ENCODE measurements at places on chromosomes 4 and X.

DNA sequence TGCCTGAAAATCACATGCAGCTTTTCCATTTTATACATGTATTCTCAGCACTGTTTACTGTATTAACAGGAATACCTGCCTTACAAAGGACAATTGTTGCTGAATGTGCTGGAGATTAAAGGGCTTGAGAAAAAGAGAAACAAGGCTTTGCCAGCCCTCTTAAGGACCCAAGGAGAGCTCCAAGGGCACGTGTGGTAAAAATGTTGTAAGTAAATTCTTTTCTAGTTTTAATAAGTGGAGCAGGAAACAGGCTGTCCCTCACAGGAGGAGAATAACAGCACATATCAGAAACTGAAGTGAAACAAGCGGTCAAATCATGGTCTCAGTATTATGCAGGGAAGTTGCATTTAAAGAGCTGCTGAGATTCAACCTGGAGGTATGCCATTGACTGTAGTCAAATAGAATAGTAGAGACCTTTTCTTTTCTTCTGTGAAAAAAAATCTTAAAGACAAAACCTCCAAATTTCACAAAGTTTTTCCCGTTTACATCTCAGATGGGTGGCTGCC is 18.5 kb downstream of the IGFBP7 start:
- DNase-seq: no peak

DNA sequence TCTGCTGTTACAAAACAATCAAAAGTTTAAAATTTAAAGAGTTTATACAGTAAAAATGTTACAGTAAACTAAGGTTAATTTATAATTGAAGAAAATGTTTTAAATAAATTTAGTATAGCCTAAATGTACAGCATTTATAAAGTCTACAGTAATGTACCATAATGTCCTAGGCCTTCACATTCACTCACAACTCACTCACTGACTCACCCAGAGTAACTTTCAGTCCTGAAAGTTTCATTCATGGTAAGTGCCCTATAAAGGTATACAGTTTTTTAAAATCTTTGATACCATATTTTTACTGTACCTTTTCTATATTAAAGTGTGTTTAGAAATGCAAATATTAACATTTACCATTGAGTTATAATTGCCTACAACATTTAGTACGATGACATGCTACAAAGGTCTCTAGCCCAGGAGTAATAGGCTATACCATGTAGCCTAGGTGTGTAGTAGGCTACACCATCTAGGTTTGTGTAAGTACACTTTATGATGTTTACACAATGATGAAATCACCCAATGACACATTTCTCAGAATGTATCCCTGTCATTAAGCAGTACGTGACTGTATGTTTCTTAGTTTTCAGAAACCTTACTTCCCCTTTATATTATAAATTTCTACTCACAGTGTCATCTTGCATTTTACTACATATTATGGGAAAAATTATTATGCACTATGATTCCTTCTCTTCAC is 320.8 kb downstream of the ADAM29 start:
- no peak for DNase-seq

GRCh38 chrX:46575586-46575985 is 2.0 kb downstream of the CHST7 start:
- no peak for DNase-seq

DNA sequence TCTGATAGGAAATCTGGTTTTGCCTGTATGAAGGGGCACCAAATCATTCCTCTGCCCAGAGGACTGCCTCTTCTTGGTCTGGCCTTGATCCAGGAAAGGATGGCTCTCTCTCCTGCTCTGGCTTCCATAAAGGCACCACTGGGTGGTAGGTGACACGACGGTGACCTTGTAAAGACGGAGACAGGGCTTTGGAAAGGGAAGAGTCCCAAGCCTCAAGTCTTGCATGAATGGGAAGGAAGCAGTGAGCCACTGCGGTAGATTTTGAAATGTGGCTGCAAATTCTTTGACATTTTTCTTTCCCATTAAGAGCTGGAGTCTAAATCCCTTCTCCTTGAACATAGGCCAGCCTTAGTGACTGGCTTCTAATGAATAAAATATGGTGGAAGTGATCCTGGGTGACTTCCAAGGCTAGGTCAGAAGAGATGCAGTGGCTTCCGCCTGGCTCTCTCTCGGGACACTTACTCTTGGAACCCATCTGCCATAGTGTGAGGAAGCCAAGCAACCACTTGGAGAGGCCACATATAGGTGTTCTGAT is 347.4 kb downstream of the BCOR start:
- no peak for DNase-seq

DNA sequence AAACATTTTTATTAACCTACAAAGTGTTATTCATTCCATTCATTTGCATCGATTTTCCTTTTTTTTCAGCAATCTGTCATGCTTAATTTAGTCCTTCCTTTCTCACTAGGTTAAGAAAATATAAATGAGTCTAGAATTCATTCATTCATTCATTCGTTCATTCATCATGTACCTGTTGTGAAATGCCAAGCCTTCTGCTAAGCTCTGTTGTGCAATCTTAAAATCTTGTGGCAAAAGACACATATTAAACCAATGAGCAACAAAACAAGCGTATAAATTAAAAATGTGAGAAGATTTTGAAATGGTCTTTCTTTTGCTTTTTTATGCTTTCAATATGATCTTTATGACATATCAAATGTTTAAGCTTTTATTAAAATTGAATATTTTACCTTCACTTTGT is 88.6 kb upstream of the MAD2L1 start:
- DNase-seq: no peak

DNA sequence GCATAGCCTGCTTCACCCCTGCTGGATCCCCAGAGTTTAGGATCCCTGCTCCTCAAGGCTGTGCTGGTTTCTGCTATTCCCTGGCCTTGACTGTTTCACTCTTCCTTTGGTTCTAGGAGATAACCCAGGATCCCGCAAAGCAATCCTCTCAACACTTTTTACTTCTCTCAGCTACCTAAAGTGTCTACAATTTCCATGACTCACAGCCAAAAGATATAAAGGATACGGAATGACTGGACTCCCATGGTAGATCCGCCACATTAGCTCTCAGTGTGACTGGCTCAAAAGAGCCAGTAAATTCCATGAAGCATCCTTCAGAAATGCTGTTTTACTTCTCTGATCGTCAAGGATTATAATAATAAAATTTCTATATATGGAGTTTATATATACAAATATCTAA is 66.3 kb upstream of the TMEM164 start:
- DNase-seq: no peak

DNA sequence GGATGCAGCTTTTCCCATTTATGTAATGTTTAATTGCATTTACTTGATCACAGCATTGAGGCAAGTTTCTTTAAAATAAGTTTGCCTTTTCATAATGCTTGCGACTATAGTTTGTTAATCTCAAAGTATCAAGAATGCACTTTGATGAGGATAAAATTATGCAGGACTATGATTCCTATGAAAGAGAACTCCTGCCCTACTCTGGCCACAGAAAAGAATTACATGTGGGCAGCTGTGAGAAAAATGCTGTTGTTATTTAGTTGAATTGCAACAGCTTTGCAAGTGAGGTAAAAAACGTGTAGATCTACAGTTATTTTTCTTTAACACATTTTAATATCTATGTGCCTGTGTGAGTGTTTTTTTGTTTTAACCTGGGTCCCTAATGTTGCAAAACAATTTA is 12.5 kb upstream of the OSTC start:
- no peak for DNase-seq

- DNase-seq: no peak
Measured at GRCh38 chr4:181796502-181796901, 446.7 kb upstream of the TENM3 start.

DNA sequence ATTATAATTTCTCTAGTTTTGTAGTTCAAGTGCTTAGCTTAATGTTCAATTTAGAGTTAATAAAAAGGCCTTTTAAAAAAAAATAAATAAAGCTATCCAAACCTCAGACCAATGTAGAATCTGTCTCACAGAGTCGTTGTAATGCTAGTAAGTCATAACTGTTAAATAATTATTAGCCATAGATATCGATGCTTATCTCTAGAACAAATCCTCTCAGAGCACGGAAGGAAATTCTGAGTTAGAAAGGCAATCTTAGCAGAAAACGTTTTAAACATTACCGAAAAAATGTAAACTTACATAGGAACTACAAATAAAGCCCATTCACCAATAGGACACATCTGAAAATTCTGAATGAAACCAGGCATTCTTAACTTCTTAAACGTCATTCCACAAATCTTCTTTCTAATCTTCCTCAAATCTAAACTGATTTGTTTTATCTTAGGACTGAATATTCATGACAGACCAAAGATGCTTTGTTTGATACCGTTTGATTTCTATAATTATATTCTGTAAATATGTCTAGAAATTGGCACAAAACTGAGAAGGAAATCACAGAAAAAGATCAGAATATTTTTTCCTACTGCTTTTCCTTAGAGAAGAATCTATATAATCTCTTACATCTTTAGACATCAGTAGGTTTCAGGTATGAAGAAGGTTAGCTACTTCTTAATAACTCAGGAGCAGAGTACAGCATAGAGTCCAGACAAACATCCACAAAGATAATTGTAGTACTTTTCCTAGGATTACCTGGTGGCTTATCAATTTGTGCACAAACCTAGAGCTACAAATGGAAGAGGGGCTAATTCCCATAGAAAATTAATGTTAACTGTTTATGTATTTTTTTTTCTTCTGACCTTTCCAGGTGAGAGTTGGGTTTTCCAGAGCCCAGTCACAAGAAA is 140.7 kb downstream of the BTC start:
- no peak for DNase-seq

GRCh38 chrX:44105228-44105913 is 132.2 kb upstream of the NDP start:
- DNase-seq: no peak

- no peak for DNase-seq
Measured at GRCh38 chr4:111282035-111282434, 659.2 kb upstream of the PITX2 start.

- DNase-seq: no peak
Measured at GRCh38 chr4:6938237-6938636, 28.6 kb downstream of the TBC1D14 start.

DNA sequence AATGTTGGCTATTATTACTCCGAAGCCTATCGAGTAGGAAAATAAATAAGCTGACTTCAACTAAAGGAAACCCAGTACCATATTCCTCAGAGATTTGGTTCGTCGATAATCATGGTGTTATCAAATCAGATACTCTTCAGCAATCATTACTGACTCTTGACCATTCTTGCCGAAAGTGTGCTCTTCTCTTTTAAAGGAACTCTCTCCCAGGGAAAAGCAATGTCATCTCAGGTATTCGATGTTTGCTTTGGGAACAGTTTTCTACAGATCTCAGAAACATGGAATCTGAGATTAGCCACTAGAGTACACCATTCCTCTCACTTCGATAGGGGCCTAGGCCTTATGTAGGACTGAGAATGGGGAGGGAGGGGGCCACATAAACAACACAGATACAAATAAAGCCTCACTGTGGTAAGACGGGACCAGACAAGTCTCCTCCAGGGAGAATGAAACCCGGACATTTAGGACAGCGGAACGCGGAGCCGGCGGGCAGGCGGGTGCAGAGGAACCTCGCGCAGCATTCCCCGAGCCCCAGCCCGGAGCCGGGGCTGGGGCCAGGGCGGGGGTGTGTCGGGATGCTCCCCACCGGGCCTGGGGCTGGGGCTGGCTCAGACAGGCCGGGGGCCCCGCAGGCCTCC is 581 bp downstream of the DNAJB14 start:
- DNase-seq: no peak

DNA sequence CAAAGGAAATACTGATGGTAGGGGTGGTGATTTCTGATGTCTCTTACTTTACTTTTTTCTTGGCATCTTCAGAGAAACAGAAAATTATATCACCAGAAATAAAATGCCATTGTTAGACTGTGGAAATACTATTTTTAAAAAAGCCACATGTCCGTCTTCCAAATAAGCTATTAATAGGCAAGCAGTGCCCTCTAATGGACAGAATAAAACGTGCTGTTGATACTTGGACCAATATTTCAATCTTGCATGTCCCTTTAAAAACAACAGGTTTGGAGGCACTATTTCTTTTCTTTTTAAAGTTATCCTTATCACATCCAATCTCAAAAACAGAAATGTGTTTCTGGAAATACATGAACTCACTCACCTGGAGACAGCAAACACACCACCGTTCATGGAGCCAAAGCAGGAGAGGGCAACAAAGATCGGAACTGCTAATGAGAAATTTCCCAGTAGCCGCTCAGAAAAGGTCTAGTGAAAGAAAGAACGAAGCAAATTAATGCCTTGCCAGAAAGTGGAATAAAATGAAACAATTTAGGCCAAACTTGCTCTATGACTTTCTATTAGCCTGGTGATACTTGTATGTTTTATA is 59.2 kb downstream of the SLC7A11 start:
- DNase-seq: no peak

GRCh38 chr4:7037425-7037824 is 5.7 kb upstream of the TADA2B start:
- DNase-seq: no peak

DNA sequence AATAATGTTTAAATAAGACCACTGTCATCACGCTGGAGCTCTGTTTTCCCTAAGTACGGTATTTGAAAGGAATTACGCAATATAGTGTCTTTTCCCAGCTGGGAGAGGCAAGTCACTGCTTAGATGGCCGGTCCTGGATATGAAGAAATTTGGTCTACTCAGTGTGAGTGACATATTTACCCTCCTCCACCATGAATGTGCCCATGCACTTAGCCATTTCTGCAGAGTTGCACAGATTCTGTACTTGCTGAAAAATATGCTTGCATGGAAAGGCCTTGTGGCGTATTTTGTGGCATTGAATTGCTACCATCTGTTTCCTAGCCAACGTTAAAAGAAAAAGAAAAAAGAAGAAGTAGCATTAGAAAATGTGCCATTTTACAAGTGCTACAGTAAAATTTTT is 73.1 kb downstream of the ADGRL3 start:
- DNase-seq: no peak

- DNase-seq: no peak
Measured at GRCh38 chr4:42112846-42113245, 39.6 kb downstream of the BEND4 start.

DNA sequence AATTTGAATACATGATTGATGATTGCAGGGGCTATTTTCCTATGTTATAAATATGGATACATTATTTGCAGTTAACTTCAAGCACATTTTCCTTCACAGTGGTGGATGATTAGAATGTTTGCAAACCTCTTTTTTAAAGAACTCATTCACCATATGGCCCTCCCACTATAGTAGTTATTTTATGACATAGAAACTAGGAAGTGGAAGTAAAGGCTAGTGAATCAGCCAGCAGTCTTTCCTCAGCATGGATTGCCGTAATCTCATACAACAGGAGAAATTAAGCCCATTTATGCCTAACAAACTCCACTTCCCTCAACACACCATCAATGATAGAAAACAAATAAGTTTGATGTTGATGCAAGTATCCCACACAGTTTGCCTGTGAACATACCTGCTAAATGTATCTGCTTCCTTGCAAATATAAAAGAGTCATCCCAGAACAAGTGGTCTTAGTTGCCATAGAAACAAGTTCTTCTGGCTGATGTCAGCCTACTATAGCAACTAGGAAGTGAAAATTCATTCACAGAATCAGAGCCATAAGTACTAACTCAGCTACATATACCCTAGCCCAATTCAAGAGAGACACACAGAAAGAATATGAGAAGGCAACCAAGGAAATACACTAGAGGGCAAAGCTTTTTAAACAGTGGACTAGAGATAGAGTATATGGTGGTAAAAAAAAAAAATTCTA is 100.9 kb upstream of the RADX start:
- no peak for DNase-seq
